ENCODE measurements at places on chromosomes 3 and 15. TPM values are rescaled to one million over a fixed set of nuclear protein-coding genes. Genes with fewer than 3 reads are reported as not detected.

SH2D7 gene
- polyA plus RNA-seq: not detected

MNS1 gene
- 1.0 TPM for polyA plus RNA-seq

CYP8B1 gene
- polyA plus RNA-seq: 0.07 TPM

CGNL1 gene
- polyA plus RNA-seq: 15.6 TPM

PAQR5 gene
- polyA plus RNA-seq: 28.0 TPM

DNAH12 gene
- 0.84 TPM for polyA plus RNA-seq

TP63 gene
- polyA plus RNA-seq: 0.15 TPM

SEMA5B gene
- polyA plus RNA-seq: 3.0 TPM

LHFPL4 gene
- 1.2 TPM for polyA plus RNA-seq

CADM2 gene
- polyA plus RNA-seq: 0.44 TPM

SLC22A14 gene
- 0.32 TPM for polyA plus RNA-seq

ANKDD1A gene
- polyA plus RNA-seq: 13.0 TPM

FETUB gene
- not detected for polyA plus RNA-seq

PLA2G4D gene
- polyA plus RNA-seq: 0.07 TPM
